Left forelimb (tissue), 1 donor: ENCODE measurements at places on chromosomes 1 and 21.

DNA sequence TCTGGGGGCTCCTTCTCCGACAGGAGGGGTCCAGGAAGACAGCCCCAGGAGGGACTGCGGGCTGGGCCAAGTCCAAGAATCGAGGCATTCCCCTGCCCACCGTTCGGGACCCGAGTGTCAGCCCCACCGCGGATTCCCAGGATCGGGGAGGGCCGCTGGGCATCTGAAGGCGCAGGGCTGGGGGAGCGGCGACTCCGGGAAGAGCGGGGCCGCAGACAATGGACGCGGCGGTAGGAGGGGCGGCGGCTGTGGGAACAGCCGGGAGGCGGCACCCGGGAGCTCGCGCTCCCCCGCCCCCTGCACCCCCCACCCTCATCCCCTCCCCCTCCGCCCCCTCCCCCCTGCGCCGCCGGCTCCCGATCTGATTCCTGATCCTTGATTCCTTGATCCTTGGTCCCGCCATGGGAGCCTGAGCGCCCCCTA lies at the start of gene VANGL2:
TSS of gene VANGL2 (plus strand) at position 342 of the 423 bp plus-strand sequence. CDS start 15,274 bp downstream, outside the sequence.
- DNase-seq: peak; percentile 93

DNA sequence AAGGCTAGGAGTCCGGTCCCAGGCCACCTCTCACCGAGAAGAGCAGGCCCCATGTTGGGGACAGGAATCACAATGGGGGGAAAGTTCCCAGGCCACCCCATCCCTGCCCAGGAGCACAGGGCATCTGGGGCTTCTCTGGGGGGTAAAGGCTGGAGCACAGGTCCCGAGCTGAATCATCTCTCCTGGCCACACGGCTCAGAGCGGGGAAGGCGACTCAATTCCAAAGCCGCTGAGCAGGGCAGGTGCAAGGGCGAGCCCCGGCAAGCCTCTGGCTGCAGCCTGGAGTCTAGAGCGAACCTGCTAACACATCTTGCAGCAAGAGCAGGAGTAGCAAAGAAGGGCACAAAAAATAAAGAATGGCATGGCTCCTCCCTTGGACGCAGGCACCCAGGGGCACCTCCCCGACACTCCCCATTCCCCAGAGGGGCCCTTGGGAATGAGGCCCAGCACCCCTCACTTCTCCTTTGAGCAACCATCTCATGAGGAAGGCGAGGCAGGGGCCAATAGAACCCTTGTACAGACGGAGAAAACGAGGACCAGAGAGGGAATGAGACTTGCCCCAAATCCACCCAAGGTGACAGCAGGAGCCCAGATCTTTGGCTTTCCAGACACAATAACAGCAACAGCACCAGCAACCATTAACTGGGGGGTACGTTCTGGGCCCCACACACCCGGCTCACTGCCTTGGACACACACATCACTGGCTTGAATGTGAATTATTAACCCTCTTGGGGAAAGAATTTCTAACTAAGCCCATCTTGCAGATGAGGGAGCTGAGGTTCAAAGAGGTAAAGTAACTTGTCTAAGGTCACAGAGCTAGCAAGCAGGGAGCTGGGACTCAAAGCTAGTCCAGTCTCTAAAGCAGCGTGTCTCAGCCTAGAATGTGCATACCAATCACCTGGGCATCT lies 20.7 kb upstream of the ALDH4A1 start:
- no peak for DNase-seq

DNA sequence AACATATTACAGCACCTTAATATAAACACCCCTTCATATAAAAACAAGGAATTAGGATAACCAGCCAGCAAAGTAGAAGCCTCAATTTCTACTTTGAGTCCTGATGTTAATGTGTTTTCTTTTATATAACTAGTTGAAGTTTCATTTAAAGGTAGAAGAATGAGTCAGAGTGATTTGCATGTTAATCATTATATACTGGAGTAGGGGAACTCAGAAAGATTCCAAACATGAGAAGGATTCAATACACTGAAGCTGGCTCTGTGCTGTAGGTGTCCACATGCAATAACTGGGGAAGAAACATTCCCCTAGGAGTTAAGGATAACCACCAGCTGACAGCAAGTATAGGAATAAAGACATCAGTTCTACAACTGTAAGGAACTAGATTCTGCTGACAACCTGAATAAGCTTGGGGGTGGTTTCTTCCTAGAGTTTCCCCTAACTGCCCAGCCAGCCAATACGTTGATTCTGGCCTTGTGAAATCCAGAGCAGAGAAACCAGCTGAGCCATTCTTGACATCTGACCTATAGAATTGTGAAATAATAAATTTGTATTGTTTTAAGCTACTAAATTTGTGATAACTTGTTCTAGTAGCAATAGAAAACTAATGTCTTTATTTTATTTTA lies 33.4 kb upstream of the RNPC3 start:
- no peak for DNase-seq

DNA sequence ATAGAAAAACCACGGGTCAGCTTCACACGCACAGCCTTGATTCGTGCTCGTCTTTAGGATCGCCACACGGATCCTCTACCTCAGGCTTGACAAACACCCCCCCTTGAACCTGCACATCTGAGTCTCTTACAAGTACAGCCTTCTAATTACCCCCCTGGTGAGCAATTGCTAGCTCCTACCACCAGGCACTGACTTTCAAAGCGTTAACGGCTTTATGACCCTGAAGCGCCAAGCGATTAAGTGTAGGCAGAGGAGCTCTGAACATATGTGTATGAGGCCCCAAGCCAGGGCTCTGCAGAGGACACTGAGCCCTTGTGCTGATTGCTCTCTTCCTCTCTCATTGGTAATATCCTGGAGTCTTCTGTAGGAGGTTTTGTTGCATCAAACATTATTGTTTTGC lies 55.7 kb upstream of the EPHA8 start:
- no peak for DNase-seq

GRCh38 chr1:108691128-108691941 lies 775 bp upstream of the PRPF38B start:
- DNase-seq: no peak

GRCh38 chr1:116122955-116123757 lies 12.0 kb downstream of the MAB21L3 start:
- no peak for DNase-seq

DNA sequence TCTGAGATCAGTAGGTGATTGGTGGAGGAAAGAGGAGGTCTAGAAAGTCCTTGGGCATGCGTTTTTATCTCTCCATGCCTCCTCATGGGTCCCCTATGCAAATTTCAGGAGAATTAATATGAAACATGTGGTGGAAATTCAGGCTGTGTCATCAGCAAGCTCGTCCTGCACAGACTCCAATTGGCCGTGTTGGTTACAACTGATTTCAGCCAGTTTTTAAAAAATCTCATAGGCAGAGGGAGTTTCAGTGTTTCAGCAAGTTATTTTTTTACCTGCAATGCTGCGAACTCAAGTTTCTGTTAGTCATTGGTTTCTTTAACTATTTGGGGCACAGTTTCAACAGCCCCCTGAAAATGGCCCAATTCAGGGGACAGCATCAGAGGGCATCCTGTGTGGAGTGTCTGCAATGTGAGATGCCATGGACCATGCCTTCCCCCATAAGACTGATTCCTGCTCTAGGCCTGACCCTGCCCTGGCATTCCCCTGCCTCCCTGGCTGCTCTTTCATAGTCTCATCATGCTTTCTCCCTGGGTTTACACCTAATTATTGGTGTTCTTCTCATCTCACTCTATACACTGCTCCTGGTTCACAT lies 59.9 kb downstream of the C1orf198 start:
- DNase-seq: peak; percentile 62

- DNase-seq: no peak
Measured at GRCh38 chr1:112520166-112520565, 11.4 kb downstream of the WNT2B start.

- no peak for DNase-seq
Measured at GRCh38 chr1:74586253-74586897, 74.0 kb upstream of the LRRC53 start.

DNA sequence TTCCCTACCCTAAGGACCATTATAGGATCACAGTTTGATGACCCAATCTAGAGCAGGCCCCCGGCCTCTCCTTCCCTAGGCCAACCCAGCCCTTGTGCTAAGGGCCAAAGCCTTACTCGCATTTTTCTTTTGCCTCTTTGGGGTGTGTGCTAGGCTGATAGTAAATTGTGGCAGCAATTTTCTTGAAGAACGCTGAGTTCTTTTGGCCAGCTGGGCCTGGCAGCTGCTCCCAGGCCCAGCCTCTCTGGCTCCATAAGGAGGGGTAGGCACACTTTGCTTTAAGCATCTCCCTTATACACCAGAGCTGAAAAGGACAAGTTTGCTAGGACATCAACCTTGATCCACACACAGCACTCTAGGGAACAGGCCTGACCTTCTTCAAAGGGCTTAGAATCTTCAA lies 4.2 kb downstream of the OLFML2B start:
- DNase-seq: no peak

DNA sequence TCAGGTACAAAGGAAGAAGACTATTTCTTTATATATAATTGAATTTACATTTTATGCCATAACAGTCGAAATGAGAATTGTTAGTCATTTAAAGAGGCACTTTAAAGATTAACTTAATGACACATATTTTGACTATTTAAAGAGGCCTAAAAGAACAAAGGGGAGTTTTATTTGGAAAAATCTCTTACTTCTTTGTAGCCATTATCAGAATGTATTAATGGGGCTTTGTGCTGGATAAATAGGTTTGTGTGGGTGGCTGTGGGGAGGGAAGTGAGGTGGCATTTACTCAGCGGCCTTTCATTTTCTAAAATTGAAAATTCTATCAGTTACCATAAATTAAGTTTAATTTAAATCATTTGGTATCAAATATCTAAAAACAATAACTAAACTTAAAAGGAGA lies 462.2 kb upstream of the CXADR start:
- no peak for DNase-seq

DNA sequence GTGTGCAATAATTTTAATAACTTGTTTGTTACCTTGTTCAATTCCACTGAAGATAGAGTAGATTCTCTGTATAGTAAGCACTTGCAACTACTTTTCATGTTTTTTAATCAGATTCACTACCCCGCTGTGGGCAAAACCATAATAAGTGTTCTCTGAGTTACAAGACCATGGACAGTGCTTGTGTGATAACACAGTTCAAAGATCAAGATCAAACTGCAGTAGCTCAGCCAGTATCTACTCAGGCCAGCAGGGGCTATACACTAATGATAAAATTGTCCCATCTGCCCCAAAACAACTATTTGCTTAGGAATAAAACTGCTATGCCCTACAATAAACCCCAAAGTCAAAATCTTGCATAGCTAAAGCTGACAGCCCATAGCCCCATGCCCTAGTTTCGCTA lies 129.6 kb downstream of the LRRC7 start:
- no peak for DNase-seq

DNA sequence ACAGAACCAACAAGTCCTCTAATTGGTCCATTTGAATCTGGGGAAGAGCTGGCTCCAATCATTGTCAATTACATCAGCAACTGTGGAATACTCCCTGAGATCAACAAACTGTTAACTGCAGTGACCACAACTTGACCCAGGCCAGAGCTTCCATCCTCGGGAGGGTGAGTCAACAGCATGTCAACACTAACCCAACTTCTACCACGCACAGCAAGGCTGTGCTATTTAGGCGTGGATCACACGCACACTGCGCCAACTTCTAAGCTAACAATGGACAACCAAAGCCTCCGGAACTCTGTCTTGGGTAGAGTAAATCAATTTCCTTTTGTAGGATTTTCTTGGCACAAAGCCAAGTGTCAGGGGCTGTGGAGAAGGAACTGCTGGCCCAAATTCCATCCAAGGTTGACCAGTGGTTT lies 30.4 kb downstream of the APP start:
- no peak for DNase-seq

DNA sequence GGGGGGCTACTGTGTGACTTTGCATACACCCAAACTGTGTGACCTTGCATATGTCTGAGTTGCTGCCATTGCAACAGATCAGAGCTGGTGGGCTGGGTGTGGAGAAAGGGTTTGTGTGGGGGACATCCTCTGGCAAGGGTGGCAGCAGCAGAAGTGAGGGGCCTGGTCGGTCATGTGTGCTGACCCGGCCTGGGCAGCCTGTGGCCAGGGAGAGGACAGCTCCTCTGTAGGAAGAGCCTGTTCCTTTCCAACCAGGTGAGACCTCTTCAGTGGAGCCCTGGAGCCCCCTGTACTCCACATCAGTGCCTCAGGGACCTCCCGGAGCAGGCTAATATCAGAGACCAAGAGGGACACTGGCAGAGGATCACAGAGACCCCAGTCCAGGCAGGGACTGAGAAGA lies 8.3 kb downstream of the PCSK9 start:
- DNase-seq: no peak

DNA sequence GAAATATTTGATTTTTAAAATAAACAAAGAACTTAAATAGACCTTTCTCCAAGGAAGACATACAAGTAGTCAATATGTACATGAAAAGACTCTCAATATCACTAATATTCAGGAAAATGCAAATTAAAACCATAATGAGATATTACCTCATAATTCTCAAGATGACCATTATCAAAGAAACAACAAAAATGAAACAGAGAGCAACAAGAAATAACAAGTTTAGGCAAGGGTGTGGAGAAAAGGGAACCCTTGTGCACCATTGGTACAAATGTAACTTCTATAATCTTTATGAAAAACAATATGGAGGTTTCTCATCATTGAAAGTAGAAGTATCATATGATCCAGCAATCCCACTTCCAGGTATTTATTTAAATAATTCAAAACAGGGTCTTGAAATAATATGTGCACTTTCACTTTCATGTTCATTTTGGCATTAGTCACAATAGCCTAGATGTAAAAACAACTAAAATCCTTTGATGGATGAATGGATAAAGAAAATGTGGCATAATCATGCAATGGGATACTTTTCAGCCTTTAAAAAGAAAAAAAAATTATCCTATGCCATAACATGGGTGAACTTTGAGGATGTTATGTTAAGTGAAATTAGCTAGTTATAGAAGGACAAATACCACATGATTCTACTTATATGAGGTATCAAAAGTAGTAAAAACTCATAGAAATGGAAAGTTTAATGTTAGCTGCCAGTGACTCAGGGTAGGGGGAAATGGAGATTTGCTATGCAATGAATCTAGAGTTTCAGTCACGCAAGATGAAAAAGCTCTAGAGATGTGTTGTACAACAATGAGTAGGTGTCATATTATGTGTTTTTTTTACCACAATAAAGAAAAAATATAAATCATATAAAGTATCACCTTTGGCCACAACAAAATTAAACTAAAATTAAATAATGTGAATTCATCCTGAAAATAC lies 114.5 kb upstream of the LYPLAL1 start:
- DNase-seq: no peak

DNA sequence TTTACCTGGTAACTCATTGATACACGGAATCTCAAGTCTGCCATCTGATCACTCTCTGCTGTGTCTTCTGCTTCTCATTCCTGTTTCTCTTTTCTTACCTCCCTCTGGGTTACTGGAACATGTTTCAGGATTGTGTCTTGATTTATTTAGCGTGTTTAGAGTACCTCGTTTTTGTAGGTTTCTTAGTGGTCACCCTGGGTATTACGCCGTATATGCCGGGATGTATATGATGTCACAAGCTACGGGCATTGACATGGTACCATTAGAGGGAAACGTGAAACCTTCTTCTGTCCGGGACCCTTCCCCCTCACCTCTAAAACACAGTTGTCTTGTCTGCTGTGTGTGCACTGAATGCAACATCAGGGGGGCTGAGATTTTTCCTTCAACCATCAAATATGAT lies 2.8 kb downstream of the ACTRT2 start:
- peak; percentile 52 for DNase-seq
